Osteocyte (in vitro differentiated cells): ENCODE measurements at places on chromosomes 2 and 18.

DNA sequence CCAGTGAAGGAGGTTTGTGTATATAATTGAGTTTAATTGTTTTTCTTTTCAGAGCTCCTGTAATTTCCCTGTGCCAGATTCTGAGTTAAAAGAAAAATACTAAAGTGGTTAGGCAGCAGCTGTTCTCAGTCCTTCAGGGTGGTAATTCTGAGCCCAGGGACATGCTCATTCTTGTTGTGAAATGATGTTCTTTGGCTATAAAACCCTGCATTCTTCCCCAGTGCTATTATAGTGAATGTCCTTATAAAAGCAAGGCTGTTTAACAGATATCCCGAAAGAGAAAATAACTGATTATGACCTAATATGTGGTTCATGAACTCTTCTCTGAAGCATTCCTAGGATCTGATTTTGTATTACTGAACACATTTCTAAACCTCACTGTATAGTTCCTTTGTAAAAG, 34.0 kb downstream of the ADAM23 start:
- DNase-seq, result no peak

- DNase-seq, result peak; percentile 25
Observed at GRCh38 chr2:230842473-230842872, 22.3 kb upstream of the ITM2C start.

- no peak for DNase-seq
Observed at GRCh38 chr2:142883526-142883925, 6.1 kb downstream of the KYNU start.

DNA sequence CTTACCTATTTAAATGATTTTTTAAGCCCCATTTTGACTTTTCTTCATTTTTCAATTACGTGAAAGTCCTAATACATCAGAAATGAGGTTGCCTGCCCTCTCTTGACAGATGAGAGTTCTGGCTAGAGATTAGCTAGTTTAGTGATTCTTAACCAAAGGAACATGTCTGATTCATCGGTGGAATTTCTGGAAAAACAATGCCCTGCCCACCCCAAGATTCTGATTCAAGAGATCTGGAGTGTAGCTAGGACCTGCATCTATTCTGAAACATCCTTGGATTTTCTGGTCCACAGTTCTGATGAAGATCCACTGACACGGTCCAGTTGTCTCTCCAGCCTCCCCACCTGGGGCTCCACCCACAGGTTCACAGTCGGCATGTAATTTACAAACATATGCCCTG, 111.2 kb downstream of the KLF7 start:
- DNase-seq, result no peak

GRCh38 chr2:217386041-217386440, 526.2 kb upstream of the TNP1 start:
- no peak for DNase-seq

- no peak for DNase-seq
Observed at GRCh38 chr18:3189884-3190283, 29.9 kb downstream of the MYOM1 start.

DNA sequence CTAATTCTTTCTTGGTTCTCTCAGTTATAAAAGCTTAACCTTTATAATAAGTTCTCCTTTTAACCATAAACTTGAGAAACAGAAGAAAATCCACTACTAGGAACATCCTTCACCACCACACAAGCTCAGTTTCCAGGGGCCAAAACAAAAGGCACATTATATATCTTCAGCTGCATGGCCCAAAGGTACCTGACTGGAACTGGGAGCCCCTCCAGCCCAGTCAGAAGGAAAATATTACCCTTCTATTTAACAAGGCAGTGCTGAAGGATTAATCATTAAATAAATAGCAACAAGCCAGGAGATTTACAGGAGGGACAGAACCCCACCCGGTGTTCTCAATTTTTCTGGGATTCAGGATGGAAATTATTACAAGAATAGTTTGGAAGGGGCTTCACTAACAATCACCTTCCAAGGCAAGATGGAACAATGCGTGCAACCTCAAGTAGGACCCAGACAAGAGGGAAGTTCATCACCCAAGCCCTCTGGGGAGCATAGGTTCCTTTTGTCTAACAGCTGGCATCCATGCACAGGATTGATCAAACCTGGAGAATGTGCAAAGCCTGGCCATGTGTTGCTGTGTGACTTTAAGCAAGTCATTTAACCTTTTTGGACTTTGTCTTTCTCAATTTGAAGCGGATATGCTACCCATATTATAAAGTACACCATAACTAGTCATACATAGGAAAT, 159.6 kb upstream of the SETBP1 start:
- DNase-seq, result no peak

- no peak for DNase-seq
Observed at GRCh38 chr2:171530378-171530777, 8.1 kb downstream of the CYBRD1 start.

- DNase-seq, result no peak
Observed at GRCh38 chr2:20425371-20425881, 21.4 kb upstream of the RHOB start.

DNA sequence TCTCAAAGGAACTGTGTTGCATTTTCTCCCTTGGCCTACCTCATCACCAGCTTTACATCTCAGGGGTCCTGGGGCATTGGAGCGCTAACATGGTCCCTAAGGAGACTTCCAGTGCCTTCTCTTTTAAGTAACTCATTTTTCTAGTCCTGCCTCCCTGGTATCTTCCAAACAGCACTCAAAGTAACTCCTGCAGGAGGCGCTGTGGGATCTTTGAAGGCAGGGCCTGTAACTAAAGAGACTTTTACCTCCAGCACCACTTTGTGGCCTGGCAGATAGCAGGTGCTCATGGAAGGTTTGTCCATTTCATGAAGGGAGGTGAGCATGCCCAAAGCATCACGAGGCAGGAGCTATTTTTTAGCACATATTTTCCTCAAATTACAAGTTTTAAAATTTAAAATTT, 411.0 kb upstream of the GYPC start:
- no peak for DNase-seq

GRCh38 chr18:36186461-36187192, 670 bp upstream of the MOCOS start:
- peak; percentile 84 for DNase-seq

GRCh38 chr2:172928756-172929155, 146.9 kb upstream of the MAP3K20 start:
- no peak for DNase-seq

GRCh38 chr2:158997037-158997790, 28.8 kb downstream of the TANC1 start:
- DNase-seq, result no peak

GRCh38 chr2:239498981-239499634, 98.3 kb upstream of the HDAC4 start:
- no peak for DNase-seq

DNA sequence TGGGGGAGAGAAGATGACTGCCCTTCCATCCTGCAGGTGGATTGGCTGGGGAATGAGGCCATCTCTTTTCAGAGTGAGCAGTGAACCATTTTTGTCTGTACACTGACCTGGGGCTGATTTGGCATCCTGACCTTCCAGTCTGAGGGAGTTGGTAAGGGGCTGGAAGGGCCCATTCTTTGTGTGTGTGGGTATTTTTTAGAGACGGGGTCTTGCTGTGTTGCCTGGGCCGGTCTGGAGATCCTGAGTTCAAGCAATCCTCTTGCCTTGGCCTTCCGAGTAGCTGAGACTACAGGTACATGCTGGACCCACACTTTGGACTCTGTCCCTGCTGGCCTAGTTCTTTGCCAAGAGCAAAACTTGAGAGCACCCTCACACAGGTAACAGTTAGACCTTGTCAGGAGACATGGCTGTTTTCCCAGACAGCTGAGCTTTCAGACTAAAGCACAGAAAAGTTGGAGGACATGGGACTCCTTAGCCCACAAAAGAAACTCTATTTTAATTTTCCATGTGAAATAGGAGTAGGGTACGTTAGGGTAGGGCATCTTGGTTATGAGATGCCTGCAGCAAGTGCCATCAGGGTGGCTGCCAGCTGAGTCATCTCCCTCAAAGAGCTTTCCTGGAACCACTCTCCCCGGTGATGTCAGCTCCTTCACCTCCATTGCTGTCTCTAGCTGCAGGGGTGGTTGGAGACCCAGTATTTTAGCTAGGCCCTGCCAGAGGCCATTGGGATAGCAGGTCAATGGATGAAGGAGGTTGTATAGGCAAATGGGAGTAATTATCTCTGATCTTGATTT, 60.7 kb downstream of the DGKD start:
- peak; percentile 54 for DNase-seq

DNA sequence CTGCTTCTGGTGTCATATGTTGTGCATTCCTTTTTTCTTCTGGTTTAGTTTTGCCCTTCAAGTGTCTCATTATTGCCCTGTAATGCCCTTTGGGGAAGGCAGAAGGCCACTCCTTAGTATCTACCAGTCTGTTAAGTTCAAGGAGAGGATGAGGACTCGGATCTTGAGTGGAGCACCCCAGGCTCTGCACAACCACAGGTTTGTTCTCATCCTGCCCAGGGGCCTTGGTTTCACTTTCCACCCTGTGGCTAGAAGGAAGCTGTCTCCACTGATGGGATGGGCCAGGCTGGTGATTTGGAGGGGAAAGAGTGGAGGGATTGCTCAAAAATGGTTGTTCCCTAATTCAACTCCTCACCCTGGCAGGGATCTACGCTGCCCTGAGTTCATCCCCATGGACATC, 30.2 kb upstream of the RAB11FIP5 start:
- DNase-seq, result no peak

- DNase-seq, result peak; percentile 59
Observed at GRCh38 chr2:38653715-38654527, 12.0 kb upstream of the GALM start.

- DNase-seq, result no peak
Observed at GRCh38 chr2:43676322-43677050, at the start of gene C1GALT1C1L. Gene C1GALT1C1L (minus strand): TSS chr2:43676429. CDS start chr2:43676322, 107 bp downstream.

DNA sequence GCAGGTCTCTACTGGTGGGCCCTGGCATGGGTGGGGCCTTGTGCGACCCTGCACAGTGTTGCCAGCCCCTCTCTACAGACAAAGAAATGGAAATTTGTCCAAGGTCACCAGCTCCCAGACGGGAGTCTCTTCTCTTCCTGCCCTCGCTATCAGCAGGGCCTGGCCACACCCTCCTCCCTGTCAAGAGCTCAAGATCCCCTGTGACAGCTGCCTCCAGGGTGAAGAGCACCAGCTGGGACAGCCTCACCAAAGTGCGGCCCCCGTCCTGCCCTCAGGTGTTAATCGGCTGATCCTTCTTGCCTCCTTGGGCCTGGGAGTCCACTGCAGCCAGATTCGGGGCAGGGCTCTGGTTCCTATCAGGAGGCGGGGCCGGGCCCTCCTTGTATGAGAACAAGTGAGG, 259.1 kb downstream of the TWIST2 start:
- DNase-seq, result no peak

- no peak for DNase-seq
Observed at GRCh38 chr2:16334366-16334765, 331.3 kb downstream of the CYRIA start.
